G401 (cell line): ENCODE measurements at places on chromosomes 16 and 17.
A peak's percentile ranks its signal among the peaks of the same experiment; 100 is the strongest.

- DNase-seq: no peak
These were observed 5.6 kb downstream of the GLG1 start for GRCh38 chr16:74601126-74601871.

DNA sequence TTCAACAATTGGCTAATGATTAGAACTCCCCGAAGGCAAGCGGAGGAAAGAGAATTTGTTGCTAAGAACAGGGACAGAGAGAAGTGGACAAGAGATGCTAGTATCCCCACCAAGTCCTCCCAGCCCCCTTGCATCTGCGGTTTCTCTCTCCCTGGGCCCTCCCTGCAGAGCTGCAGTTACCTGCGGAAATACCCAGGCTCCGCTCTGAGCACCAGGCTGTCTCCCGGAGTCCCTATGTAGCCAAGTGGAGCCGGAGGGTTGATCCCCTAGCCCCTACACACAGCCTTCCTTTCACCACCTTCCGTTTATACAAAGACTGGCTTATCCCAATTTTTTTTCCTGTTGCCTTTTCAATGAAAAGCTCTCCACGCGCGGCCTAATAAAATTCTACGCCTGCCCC lies 834.4 kb downstream of the KCNJ2 start:
- DNase-seq: no peak

DNA sequence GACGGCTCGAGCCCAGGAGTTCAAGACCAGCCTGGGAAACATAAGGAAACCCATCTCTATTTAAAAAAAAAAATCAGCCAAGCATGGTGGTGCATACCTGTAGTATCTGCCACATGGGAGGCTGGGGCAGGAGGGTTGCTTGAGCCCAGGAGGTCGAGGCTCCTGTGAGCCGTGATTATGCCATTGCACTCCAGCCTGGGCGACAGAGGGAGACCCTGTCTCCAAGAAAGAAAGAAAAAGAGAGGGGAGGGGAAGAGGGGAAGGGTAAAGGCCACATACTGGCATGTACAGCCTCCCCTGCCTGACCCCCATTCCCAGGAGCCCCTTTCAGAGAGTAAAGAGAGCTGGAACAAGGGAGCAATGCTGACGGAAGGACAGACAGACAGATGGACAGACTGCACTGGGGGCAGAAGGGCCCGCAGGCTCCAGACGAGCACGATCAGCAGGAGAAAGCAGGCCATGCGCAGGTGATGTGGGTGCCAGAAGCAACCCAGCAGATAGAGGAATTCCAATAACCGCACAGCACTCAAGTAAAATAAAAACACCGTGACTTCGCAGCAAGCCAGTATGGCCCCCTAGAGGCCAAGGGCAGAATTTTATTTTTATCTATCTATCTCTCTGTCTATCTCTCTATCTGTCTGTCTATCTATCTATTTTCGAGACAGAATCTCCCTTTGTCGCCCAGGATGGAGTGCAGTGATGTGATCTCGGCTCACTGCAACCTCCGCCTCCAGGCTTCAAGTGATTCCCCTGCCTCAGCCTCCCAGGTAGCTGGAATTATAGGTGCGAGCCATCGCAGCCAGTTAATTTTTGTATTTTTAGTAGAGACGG lies 27.1 kb upstream of the SNN start:
- peak; percentile 78 for DNase-seq

- DNase-seq: no peak
These were observed 101.7 kb downstream of the CHD9 start for GRCh38 chr16:53156516-53156915.

DNA sequence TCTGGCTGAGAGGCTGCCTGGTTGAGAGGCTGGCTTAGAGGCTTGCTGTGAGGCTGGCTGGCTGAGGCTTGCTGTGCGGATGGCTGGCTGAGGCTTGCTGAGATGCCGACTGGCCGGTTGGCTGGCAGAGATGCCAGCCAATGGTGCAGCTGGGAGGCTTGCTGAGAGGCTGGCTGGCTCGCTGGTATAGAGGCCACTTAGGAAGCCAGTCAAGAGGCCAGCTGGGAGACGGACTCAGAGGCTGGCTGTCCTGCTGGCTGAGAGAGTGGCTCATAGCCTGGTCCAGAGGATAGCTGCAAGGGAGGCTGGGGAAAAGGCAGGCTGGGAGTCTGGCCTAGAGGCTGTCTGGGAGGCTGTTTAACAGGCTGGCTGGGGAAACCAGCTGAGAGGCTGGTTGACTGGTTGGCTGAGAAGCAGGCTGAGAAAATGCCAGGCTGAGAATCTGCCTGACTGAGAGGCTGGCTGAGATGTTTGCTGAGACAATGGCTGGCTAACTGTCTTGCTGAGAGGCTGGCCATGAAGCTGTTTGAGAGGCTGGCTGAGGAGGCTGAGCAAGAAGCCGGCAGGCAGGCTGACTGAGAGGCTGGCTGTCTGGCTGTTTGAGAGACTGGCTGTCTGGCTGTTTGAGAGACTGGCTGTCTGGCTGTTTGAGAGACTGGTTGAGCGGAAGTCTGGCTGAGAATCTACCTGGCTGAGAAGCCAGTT lies 37.5 kb upstream of the ACSM2B start:
- DNase-seq: no peak
